Activated T-helper 1 cell treated with anti-CD3 and anti-CD28 coated beads, Interleukin-12 subunit alpha, Interleukin-12 subunit beta, Interleukin-2, Interleukin-4 antibody, amounts not matched to agents 30 ng/mL and 10 ng/mL and 1 ng/mL, durations not matched to agents 14 hours and 24 hours and 36 hours (primary cell): ENCODE measurements at places on chromosomes 13 and 19.
A peak's percentile ranks its signal among the peaks of the same experiment; 100 is the strongest.

DNA sequence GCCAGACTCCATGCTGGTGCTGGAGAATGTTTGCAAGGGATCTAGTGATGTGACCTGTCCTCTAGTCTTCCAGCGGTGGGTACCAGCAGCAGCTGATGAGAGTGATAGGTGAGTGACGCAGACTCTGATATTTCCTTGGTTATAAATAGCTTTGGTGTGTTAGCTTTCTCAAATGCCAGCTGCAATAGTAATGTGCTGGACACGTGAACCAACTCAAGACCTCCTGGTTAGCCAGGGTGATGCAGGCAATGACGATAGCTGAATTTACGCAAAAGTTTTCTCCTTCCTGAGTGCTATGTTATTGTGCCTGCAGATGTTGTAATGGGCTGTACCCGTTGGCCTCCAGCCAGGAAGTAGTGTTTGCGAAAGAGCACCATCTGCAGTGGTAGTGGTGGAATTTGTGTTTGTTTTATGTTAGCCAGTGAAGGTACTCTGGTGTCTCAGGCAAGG, 129.5 kb downstream of the CYSLTR2 start:
- no peak for DNase-seq

DNA sequence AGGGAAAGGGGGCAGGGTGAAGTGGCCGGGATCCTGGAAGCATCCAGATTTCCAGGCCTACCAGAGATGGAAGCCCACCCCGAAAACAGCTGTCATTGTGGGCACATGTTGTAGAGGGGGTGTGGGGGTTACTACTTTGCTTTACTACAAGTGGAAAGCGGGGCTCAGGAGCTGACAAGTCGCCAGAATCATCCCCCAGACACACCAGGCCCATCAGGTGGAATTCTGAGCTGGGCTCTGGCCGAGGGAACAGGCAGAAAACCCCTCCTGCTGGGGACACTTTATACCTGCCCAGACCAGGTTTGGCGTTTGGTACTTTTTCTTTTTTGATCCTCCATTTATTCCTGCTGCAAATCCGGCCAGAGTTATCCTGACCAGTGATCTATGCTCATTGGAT, 3.8 kb downstream of the CDX2 start:
- DNase-seq = no peak

- peak; percentile 34 for DNase-seq
Observed at GRCh38 chr19:39679056-39679790, 23.5 kb downstream of the LGALS16 start.

- DNase-seq = no peak
Observed at GRCh38 chr13:20702915-20703779, at the start of gene IL17D. Gene IL17D (plus strand): TSS chr13:20703699. CDS start chr13:20704002, 303 bp downstream.

DNA sequence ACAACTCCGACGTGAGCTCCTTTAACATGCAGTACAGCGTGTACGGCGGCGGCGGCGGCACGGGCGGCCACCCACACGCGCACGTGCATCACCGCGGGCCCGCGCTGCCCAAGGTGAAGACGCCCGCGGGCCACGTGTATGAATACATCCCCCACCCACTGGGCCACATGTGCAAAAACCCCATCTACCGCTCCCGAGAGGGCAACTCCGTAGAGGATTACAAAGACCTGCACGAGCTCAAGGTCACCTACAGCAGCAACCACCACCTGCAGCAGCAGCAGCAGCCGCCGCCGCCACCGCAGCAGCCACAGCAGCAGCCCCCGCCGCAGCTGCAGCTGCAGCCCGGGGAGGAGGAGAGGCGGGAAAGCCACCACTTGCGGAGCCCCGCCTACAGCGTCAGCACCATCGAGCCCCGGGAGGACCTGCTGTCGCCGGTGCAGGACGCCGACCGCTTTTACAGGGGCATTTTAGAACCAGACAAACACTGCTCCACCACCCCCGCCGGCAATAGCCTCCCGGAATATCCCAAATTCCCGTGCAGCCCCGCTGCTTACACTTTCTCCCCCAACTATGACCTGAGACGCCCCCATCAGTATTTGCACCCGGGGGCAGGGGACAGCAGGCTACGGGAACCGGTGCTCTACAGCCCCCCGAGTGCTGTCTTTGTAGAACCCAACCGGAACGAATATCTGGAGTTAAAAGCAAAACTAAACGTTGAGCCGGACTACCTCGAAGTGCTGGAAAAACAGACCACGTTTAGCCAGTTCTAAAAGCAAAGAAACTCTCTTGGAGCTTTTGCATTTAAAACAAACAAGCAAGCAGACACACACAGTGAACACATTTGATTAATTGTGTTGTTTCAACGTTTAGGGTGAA, 6.6 kb downstream of the SLITRK5 start:
- DNase-seq = no peak

- DNase-seq = no peak
Observed at GRCh38 chr19:3046698-3047495, 15.4 kb downstream of the TLE5 start.

DNA sequence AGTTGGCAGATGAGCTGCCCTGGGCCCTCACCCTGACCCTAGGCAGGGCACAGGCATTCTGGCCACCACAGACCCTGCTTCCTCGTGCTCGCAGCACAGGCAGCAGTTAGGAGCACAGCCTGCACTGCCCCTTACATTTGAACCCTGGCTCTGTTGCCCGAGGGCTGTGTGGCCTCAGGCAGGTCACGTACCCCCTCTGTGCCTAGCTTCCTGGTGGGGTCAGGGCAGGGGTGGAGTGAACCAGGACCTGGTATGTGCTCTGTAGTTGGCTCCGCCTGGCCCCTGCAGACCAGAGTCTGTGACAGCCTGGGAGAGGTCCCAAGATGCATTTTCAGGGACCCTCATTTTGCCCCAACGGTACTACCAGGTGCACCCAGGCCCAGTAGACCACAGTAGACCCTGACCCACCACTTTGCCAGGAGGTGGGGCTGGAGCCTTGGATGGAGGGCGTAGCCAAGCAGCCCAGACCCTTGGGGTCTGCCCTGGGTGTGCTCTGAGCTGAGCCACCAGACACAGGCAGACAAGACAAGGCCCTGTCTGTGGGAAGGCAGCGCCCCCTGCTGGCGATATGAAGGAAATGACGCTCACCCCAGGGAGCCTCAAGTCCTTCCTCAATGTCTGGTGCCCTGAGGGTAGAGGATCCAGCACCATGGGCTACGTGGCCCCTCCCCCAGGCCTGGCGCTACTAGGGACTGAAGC, 9.1 kb downstream of the LYL1 start:
- DNase-seq = peak; percentile 63

GRCh38 chr13:34506796-34507195, 435.3 kb upstream of the NBEA start:
- DNase-seq = no peak

DNA sequence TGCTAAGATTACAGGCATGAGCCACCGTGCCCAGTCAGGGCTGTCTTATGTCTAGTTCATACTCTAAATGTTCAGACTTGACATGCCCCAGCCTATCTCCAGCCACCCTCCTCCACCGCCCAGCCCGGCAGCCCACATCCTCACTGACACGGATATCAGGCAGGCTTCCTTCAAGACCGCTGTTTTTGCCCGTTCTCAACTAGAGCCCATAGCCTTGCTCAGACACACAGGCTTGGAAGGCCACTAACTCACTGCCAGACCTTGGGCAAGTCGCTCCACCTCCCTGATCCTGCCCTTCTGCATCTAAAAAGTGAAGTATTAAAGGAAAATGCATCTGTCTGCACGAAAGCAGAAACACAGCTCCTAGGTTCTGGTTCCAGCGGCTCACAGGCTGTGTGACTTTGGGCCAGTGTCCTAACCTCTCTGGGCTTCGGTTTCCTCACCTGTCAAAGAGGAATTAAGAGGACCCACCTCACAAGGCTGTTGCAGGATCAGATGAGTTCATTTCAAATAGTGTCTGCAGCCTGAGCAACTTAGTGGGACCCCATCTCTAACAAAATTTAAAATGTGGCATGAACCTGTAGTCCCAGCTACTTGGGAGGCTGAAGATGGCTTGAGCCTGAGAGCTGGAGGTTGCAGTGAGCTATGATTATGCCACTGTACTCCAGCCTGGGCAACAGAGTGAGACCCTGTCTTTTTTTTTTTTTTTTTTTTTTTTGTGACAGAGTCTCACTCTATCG, 14.5 kb upstream of the CERS4 start:
- DNase-seq = peak; percentile 36

- DNase-seq = no peak
Observed at GRCh38 chr13:30456290-30456689, 9.4 kb downstream of the HMGB1 start.

- DNase-seq = no peak
Observed at GRCh38 chr13:113168211-113168610, 9.8 kb downstream of the PROZ start.
